ENCODE measurements at places on chromosomes 12 and 14.

- no peak for DNase-seq
Observed at GRCh38 chr12:5840944-5841343, 104.1 kb downstream of the ANO2 start.

DNA sequence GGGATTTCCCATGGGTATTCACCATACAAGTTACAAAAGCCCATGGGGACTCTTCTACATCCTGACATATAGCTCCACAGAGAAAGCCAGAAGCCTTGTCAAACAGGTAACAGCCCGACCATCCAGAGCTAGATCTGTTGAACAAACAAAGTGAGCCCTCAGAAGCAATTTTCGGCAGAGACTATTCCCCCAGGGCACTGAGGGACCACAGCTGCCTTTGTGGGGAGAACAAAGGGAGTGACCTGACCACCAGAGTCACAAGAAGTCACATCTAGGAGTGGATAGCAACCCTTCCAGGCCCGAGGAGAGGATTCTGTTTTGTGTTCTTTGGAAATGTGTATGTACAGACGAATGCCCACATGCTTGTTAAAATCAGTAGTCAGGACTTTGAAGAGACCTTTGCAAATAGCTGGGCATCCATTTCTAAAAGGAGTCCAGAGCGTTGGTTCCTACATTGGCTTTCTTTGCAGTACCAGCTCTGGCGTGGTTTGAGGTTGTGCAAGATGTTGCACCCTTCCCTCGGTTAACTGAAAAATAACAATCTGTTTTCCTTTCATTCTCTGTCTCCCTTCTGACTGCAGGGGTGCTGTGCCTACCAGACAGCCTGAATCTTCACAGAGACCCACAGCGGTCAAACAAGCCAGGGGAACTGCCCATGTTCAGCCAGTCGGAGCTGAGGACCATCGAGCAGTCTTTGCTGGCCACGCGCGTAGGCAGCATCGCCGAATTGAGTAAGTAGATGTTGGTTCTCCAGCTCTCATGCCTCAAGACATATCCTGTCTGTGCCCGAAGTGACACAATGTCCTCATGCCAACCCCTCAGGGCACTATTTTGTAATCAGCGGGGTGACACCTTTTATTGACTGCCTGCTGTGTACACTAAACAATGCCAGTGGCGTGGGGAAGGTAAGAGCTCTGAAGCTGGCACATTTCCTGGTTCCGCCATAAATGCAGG is 165.4 kb upstream of the PWP1 start:
- no peak for DNase-seq

DNA sequence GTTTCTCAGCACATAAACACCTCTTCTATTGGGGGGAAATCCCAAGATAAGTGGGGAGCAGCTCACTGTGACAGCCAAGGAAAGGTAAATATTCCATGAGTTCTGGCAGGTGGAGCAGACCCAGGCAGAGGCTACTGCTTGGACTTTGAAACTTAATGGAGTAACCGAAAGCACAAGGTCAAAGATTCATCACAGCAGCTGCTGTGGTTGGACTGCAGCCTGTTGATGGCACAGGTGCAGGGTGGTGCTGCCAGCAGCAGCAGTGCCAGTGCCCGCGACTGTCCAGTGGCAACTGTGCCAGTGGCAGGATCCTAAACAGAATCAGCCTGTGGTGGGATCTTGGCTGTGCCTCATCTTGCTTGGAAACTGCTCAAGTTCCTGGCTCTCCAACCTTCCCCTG is 81.4 kb upstream of the ARID2 start:
- no peak for DNase-seq

GRCh38 chr14:21192875-21193535 is 37.1 kb upstream of the OR5AU1 start:
- DNase-seq, result no peak

- DNase-seq, result no peak
Observed at GRCh38 chr12:89619764-89620163, 88.9 kb downstream of the ATP2B1 start.

Measured in stimulated activated CD8-positive, alpha-beta memory T cell treated with anti-CD3 and anti-CD28 coated beads, Interleukin-12 subunit alpha, Interleukin-12 subunit beta, amount 100 ng/mL, for 4 hours (primary cell).